ENCODE measurements at places on chromosomes 5 and 9. TPM values are rescaled to one million over a fixed set of nuclear protein-coding genes. Genes with fewer than 3 reads are reported as not detected.

The MACIR gene
- 19.1 TPM for total RNA-seq

The ARRDC1 gene
- total RNA-seq, result 5.4 TPM

The ZNF462 gene
- total RNA-seq, result 27.4 TPM

The SIL1 gene
- 7.1 TPM for total RNA-seq

The PLPPR1 gene
- total RNA-seq, result 0.63 TPM

The QRFP gene
- not detected for total RNA-seq

The CKMT2 gene
- total RNA-seq, result not detected

The ANKRD18B gene
- 13.3 TPM for total RNA-seq

The AGXT2 gene
- not detected for total RNA-seq

The IFNE gene
- not detected for total RNA-seq

The IL5 gene
- total RNA-seq, result not detected

The NKD2 gene
- total RNA-seq, result not detected

The MARCOL gene
- not detected for total RNA-seq

The MAP3K1 gene
- total RNA-seq, result 11.4 TPM

All from SJCRH30 (cell line).